ENCODE measurements at places on chromosomes 4 and X.

DNA sequence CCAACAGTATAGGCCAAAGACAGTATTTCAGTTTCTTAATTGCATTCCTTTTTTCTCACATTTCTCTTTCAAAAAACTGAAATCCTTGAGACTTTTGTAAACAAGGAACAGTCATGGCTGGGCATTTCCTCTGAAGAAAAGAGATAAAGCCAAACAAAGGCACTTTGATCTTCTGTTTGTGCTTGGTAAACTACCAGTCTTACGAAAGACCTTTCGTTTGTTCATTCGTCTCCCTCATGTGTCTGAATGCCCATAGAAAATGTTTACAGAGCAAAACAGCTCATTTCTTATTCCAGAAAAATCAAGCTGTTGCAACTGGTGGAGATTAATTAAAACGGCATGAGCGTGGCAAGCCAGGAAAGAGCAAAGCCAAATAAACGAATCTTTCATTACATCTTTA lies 178.0 kb downstream of the GASK1B start:
- DNase-seq, result no peak

DNA sequence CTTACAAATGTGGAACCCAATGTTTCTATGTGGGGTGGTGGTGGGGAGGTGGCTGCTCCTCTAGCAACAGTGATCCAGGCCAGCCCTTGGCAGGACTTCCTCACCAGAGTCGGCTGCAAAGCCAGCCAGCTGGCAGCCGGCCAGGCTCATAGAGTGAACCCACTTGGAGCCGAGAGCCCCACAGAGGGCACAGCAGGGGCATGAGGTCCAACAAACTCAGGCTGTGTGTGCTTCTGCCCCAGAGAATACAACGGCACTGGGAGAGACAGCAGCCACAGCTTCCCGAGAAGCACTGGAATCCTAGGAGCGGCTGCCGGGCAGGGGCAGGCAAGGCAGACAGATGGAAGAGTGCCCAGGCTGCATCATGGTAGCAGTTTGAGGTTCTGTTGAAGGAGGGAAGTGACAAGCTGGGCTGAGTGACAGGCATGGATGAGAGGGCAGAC lies 23.5 kb upstream of the SOWAHD start:
- no peak for DNase-seq

DNA sequence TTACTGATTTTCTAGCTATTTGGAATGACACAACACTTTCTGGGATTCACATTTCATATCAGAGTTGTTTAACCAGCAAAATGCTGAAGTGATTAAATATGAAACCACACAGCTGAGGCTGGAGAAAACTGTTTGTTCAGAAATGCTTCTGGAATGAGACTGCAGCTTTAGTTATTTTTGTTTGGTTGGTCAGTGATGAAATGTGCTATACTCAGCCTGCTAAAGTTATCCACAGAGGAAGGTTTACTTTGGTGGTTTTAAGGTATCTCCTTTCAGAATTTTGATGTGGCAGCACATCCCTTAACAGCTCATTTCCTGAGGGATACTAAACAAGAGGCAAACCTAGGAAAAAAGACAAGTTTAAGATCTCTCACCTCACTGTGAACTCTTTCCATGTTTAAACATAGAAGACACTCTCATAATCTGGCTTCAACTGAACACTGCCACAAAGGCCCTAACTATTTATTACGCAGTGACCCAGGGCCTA lies 106.6 kb upstream of the PDE5A start:
- no peak for DNase-seq

DNA sequence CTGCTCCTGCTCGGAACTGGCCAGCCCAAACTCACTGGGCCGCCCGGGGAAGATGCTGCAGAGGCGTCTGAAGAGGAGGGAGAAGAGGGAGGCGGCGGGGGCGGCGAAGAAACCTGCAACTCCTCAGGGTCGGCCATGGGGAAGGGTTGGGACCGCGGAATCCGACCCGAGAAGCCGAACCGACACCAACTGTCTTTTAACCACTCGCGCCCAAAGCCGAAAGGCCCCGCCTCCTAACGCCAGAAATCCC lies at the start of gene C4orf46:
TSS of gene C4orf46 (minus strand) at position 223 of the 250 bp plus-strand sequence. CDS start at position 137, 86 bp downstream.
- DNase-seq, result no peak

- no peak for DNase-seq
Measured at GRCh38 chr4:173573286-173573685, 43.3 kb upstream of the HAND2 start.

DNA sequence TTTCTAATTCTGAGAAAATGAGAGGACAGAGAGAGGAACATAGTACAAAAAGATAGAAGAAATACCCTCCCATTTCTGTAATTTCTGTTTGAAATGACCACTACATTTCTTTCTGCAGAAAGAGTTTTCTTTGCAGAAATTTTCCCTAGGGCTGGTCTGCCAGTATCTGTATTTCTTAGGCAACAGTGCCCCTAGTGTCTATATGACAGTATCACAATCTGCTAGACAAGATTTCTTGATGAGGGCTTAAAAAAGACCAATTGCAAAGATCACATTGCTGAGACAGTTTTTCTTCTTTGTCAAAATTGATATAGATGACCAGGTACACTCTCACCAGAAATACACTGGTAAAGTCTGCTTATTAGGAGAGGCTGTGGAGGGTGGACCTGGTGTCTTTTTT lies 81.0 kb upstream of the ZDHHC15 start:
- DNase-seq, result no peak

GRCh38 chr4:140094438-140095420 lies 59.3 kb downstream of the MAML3 start:
- DNase-seq, result no peak

DNA sequence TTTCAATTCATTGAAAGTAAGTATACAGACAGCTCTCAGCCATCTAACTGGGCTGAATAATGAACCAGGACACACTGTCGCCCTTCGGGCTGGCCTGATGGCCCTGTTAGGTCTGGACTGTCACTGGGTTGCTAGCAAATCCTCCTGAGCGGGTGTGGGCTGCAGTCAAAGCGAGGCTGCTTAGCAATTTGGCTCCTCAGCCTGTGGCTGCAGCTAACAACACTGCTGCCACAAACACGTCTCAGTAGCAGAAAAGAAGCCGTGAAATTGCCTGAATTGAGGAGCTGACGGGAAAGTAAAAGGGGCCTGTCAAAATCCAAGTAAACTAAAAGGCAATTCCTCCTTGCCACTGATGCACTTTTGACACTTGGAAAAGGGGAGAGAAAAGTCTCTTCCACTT lies 72.8 kb downstream of the SMIM20 start:
- DNase-seq, result no peak

DNA sequence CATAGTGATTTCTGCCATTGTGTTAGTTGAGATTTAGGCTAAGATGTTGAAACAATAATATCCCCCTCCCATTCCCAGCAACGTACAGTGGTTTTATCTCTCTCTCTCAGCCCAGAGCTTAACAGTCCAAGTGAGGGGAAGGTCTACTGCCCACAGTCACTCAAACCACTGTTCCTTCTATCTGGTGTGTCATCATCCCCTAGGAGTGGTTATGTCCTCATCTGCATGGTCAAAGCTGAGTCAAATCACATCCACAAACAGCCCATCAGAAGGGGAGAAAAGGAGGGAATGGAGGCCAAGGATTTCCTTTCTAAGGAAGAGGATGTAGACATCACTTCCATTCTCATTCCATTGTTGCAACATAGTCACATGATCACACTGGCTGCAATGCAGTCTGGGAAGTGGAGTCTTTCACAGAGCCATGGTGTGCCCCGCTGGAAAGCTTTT lies 42.8 kb upstream of the CHRNA9 start:
- no peak for DNase-seq

GRCh38 chrX:119669424-119670037 lies 23.4 kb downstream of the SEPTIN6 start:
- no peak for DNase-seq

- no peak for DNase-seq
Measured at GRCh38 chr4:73615613-73616012, 4.6 kb downstream of the RASSF6 start.

DNA sequence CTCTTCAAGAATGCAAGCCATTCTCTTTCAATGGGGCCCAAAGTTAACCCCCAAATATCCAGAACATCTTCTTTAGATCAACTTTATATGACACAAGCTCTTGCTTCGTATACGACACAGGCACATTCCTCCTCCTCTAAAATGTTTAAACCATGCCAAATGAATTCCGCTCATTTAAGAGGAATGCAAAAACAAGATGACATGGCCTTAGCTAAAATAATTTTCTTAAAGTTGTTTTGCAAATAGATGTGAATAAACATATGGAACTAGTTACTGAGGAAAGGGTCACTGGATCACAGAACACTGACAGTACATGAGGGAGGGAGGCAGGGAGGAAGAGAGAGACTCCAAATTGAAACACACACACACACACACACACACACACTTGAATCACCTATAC lies 97.4 kb downstream of the RASL11B start:
- no peak for DNase-seq

DNA sequence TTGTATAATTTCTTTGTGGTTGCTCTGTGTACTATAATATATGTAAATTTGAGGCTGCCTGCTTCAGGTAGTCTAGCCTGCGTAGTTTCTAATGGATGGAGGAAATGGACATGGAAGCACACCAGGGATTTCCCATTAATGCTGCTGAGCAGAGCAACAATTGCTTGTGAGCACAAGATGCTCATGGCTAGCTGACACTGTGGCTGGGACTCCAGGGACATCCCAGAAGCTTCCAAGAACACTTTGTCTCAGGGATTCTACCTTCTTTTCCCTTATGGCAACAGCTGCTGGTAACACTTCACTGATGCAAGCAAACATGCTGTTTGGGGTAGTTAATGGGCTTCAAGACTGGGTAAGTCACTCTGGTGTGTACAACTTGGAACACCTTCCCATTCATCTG lies 66.1 kb downstream of the TENT5D start:
- DNase-seq, result no peak

- no peak for DNase-seq
Measured at GRCh38 chr4:8502836-8503585, 62.4 kb downstream of the TRMT44 start.

DNA sequence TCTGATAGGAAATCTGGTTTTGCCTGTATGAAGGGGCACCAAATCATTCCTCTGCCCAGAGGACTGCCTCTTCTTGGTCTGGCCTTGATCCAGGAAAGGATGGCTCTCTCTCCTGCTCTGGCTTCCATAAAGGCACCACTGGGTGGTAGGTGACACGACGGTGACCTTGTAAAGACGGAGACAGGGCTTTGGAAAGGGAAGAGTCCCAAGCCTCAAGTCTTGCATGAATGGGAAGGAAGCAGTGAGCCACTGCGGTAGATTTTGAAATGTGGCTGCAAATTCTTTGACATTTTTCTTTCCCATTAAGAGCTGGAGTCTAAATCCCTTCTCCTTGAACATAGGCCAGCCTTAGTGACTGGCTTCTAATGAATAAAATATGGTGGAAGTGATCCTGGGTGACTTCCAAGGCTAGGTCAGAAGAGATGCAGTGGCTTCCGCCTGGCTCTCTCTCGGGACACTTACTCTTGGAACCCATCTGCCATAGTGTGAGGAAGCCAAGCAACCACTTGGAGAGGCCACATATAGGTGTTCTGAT lies 347.4 kb downstream of the BCOR start:
- DNase-seq, result no peak

Measured in thoracic aorta (tissue), 2 donors.